ENCODE measurements at places on chromosomes 6 and 20.

DNA sequence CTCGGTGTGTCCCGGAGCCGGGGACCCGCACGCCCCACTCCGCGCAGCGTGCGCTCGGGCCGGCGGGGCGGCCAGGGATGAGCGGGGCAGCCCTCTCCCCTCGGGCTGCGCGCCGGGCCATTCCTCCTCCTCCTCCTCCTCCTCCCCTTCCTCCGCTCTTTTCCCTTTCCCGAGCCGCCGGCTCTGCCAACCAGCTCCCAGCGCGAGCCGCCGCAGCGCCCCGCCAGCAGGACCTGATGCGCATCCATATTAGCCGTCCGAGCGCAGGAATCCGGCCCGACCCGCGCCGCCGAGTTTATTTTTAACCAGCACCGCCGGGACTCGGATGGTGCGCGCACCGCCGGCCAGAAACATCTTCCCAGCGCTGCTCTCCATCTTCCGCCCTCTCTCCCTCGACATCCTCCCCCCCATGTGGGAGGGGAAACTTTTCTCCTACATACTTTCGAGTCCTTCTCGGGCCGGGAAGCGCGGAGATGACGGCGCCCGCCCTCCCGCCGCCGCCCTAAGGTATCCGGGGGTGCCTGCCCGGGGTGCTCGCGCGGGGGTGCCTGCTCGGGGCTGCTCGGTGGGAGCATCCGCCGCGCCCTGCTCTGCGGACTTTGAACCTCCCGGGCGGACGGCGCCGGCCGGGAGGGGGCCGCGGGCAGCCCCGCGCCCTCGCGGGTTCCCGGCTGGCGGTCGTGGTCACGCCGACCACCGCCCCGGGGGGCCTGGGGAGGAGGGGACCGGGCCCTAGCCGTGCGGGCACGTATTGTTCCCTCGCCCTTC is 619 bp downstream of the RREB1 start:
- H3K27ac ChIP-seq: peak overlapping the region; percentile 97
- H3K4me3 ChIP-seq: peak overlapping the region; percentile 87
- DNase-seq: peak; percentile 84
- H3K36me3 ChIP-seq: no peaks in the 10 kb centered on the region

DNA sequence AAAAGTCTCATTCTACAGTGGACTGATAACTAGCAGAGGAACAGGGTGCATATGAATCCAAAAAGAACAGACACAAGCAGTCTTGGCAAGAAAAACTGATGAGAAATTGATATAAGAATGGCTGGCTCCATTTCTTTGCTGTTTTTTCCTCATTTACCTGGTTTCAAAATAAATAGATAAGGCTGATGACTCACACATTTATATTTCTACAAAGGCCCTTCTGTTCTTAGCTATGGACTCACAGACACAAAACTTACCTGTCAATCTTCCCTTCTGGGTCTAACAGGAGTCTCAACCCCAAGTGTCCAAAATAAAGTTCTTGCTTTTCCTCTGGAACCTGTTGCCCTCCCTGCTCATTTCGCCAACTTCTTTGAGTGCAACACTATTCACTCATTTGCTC is 941 bp downstream of the SLC17A4 start:
- no peak for DNase-seq
- no peaks in the 10 kb centered on the region for H3K27me3 ChIP-seq
- no peaks in the 10 kb centered on the region for H3K36me3 ChIP-seq
- no peaks in the 10 kb centered on the region for H3K4me1 ChIP-seq

- no peak within 1 kb of the TSS for H3K27ac ChIP-seq
- DNase-seq: no peak
- H3K4me1 ChIP-seq: no peaks in the 10 kb centered on the region
- H3K36me3 ChIP-seq: no peaks in the 10 kb centered on the region
- H3K4me3 ChIP-seq: no peak within 1 kb of the TSS
- H3K27me3 ChIP-seq: no peaks in the 10 kb centered on the region
Measured at GRCh38 chr6:112054001-112054400, at the start of gene CCN6. Gene CCN6, plus strand, starts transcription at chr6:112054104. Its CDS starts 254 bp downstream, at chr6:112054358.

DNA sequence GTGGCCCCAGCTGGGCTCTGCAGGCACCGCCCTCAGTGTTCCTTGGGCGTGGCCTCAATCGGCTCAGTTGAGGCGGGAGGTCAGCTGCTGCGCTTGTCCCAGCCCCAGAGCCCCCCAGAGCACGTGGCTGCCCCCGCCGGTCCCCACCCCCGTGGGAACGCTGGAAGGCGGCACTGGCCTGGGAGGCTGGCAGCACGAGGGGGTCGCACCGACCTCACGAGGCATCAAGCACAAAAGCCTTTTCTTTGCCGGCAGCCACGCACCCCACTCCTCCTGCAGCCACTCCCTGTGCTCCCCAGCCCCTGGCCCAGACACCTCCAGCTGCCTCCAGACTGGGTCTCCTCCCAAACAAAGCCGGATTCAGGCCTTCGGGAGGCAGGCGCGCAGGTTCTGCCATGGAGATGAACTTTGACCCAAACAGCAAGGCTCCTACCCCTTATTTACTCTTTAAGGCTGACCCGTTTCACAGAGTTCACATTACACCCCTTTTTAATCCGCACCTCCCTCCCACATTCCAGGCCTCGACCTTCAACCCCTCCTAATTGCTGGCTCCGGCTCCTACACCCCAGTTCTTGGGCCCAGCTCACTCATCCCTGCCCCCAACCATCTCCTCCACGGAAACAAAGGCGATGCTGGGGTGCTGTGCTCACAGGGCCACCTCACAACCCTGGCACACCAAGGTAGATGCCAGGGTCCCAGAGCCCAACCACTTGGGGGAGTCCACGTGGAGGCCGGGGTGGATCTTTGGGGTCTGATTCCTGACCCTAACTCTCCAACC is 111.7 kb downstream of the NOL4L start:
- peak overlapping the region; percentile 0 for H3K4me3 ChIP-seq
- H3K27ac ChIP-seq: peak overlapping the region; percentile 23
- H3K27me3 ChIP-seq: no peaks in the 10 kb centered on the region
- H3K4me1 ChIP-seq: peaks cover 49% of the 10 kb centered on the region
- H3K36me3 ChIP-seq: no peaks in the 10 kb centered on the region

- no peak overlapping the region for H3K4me3 ChIP-seq
- H3K27ac ChIP-seq: no peak overlapping the region
- no peaks in the 10 kb centered on the region for H3K27me3 ChIP-seq
- H3K4me1 ChIP-seq: no peaks in the 10 kb centered on the region
- DNase-seq: no peak
Measured at GRCh38 chr6:50661636-50662035, 51.7 kb upstream of the TFAP2D start.

GRCh38 chr6:2378891-2379652 is 133.7 kb upstream of the GMDS start:
- H3K27ac ChIP-seq: no peak overlapping the region
- no peaks in the 10 kb centered on the region for H3K4me1 ChIP-seq
- H3K4me3 ChIP-seq: no peak overlapping the region
- no peak for DNase-seq
- no peaks in the 10 kb centered on the region for H3K36me3 ChIP-seq
- H3K27me3 ChIP-seq: no peaks in the 10 kb centered on the region

DNA sequence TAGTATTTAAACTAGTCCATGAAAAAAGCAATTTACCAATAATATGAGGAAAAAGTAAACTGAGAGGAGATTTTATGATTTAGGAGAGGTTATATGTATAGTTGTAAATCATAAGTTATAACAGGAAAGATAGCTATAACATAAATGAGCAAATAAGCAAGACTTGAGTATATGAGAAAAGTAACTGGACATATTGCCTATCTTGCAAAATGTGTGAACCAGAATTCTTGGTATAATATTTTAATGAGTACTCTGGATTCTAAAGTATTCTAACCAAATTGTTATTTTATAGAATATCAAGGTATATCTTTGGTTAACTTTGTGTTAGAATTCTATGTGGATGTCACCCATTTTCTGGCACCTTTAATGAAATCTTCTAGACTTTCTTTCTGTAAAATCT is 124.6 kb downstream of the PHF3 start:
- peaks cover 8% of the 10 kb centered on the region for H3K36me3 ChIP-seq
- DNase-seq: no peak
- no peak overlapping the region for H3K27ac ChIP-seq
- no peaks in the 10 kb centered on the region for H3K27me3 ChIP-seq

- DNase-seq: no peak
- H3K4me3 ChIP-seq: no peak overlapping the region
- H3K4me1 ChIP-seq: peaks cover 4% of the 10 kb centered on the region
- peaks cover 5% of the 10 kb centered on the region for H3K36me3 ChIP-seq
- no peak overlapping the region for H3K27ac ChIP-seq
- H3K27me3 ChIP-seq: no peaks in the 10 kb centered on the region
Measured at GRCh38 chr6:85574932-85575598, 18.6 kb downstream of the SNX14 start.
